CD4-positive, alpha-beta T cell treated with Interleukin-4 for 4 hours (primary cell): ENCODE measurements at places on chromosomes 12 and 14.

DNA sequence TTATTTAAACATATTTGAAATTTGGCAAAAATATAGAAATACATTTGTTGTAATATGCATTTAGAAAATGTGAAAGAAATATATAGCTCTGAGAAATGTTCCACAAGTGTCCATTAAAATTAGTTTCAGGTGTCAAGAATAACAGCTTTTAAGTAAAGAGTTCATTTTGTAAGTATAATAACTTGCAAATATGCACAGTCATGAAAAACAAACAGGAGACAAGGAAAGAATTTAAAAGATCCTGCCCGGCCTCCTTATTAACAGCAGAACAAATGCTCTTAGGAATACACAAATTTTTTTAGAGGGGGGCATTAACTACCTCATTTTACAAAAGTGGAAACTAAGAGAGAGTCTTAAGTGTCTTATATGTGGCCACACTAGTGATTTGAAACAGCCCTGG lies 77.7 kb upstream of the DBX2 start:
- DNase-seq, result no peak

DNA sequence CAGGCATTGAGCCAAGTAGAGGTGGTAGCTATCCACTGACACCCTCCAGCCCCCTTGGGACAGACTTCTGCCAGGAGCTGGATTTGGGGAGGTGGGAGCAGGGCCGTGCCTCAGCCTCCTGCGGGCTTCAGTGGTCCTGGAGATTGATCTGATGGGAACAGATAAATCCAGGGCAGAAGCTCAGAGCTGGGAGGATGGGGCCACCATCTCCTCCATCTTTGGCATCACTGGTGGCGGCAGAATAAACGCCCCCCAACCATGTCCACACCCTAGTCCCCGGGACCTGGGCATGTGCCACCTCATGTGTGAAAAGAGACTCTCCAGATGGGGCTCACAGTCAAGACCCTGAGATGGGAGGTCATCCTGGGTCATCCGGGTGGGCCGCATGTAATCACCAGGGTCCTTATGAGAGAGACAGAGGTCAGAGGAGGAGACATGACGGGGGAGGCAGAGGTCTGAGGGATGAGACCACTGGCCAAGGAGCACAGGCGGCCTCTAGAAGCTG lies 209.6 kb upstream of the RTL1 start:
- no peak for DNase-seq

DNA sequence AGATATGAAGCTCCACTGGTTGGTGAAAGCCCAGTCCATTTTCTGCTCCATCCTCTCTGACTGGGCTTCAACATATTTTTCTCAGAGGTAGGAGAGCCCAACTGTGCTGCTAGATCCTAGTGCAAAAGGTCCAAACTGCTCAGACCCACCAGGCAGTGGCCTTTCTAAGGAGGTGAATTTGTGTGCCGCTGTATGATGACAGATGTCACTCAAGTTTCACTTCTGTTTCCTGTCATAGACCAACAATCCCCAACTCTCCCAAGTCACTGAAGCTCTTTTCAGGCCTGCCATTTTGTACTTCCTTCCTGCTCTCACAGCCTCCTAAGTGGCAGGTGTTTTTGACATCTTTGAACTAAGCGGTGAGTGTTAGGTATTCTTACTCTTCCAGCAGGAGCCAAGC lies 16.4 kb upstream of the RNASE4 start:
- no peak for DNase-seq

- no peak for DNase-seq
These were observed 32.8 kb downstream of the FMNL3 start for GRCh38 chr12:49674318-49674981.

DNA sequence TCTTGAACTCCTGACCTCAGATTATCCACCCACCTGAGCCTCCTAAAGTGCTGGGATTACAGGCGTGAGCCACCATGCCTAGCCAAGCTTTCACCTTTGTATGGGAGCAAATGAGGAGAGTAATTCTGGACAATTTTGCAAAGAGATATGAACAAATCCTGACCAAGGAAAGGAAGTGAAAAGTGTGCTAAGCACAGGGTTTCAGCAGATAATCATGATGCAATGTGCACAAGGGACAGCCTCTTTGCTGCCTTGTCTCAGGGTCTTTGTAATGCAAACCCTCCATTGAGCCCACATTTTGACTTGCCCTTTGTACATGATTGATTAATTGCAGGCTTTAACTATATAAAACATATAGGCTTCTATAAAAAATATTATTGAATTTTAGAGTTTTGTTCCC lies 9.2 kb upstream of the PYGL start:
- DNase-seq, result no peak

DNA sequence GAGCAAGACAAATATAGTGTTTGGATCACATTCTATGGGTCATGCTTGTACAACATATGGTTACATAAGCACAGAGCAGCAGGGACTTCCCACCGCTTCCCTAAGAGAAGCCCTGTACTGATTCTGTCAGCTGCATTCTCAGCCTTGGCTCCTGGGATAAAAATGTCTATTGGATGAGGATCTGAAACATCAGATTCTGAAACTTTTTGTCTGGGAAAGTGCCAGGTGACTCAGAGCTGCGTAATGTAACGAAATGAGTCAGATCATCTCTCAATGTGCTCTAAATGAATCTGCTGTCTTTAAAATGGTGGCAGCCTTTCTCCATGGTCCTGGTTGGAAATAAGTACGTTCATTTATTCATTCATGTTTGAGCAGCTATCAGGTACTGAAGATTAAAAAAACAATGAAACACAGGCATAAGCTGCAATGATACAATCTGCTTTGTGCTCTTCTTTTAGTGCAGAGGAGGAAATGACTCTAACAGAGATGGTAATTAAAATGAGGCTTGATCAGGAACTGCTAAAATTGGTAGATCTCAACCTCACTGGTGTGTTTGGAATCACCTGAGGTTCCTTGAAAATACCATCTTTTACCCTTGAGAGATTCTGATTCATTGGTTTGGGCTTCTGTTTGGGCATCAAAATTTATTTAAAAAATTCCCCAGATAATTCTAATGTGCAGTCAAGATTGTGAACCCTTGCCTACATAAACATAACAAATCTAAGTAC lies 99.1 kb upstream of the NAP1L1 start:
- DNase-seq, result peak; percentile 0

- DNase-seq, result no peak
These were observed 11.0 kb downstream of the MYRFL start for GRCh38 chr12:69836015-69836414.

DNA sequence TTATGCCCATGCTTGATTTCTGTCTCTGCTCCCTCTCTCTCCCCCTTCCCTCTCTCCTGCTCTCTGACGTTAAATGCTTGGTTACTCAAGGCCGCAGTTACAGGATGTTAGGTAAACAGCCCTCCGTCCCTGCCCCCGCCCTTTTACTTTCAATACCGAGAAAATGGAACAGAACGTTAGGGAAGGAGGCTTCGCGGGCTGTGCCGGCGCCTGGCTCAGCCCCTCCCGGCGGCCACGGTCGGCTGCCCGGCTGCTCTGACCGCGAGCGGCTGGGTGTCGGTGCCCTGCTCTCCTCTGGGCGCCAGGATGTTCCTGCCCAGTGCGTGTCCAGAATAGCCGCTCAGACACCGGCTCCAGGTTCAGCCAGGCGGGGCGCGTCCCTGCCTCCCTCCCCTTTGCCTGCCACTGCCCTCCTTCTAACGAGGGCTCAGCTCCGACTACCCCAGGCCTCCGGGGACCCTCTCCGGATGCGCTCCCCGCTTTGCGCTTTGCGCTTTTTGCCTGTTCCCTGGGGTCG lies 166.1 kb downstream of the ADCK1 start:
- DNase-seq, result no peak
